NCI-H460 (cell line): ENCODE measurements at places on chromosomes 12 and 14.

GRCh38 chr14:97185186-97185585, 388.0 kb downstream of the VRK1 start:
- no peak for DNase-seq

DNA sequence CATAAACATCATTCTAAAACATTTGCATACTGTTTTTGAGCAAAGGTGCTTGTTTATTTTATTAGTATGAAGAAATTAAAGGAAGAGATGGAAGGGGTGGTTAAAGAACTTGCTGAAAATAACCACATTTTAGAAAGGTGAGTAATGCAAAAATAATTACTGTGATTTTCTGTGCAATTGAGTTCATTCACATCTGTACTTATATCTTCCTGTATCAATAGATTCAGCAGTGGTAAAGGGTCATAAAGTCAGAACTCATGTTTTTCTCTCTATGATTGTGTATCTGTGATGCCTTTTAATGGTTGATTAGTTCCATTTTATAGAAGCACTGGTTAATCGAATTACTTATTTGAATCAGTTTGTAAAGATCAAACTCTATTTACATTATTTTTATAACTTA, 46.0 kb downstream of the TBK1 start:
- DNase-seq, result no peak

- no peak for DNase-seq
Observed at GRCh38 chr14:68377459-68377858, 415.4 kb downstream of the ZFP36L1 start.

- no peak for DNase-seq
Observed at GRCh38 chr12:121577443-121578180, 3.2 kb downstream of the KDM2B start.

- peak; percentile 8 for DNase-seq
Observed at GRCh38 chr12:126663304-126664094, 1598.3 kb downstream of the AACS start.

DNA sequence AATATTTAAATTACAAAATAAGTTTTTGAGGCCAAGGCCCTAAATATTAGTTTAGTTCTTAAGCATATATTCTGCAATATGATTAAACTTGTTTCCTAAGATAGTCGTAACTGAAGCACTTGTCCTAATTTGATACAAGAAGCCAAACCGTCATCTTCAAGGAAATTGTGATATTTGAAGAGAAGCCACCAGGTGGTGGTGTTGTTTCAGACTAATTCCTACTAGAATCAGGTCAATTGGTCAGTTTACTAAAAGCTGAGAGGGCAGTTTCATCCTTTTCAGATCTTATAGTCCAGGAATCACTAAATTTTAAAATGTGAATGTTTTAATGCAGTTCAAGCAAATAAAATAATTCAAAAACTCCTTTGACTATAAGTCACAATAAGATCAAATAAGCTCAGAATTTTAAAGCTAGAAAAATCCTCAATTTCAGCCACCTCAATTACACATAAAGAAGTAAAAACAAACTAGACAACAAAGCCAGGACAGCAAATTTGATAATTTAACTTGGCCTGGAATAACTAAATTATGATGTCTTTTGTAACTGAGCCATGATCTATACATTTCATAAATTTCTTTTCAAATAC, 7.1 kb upstream of the ARL1 start:
- DNase-seq, result peak; percentile 73

DNA sequence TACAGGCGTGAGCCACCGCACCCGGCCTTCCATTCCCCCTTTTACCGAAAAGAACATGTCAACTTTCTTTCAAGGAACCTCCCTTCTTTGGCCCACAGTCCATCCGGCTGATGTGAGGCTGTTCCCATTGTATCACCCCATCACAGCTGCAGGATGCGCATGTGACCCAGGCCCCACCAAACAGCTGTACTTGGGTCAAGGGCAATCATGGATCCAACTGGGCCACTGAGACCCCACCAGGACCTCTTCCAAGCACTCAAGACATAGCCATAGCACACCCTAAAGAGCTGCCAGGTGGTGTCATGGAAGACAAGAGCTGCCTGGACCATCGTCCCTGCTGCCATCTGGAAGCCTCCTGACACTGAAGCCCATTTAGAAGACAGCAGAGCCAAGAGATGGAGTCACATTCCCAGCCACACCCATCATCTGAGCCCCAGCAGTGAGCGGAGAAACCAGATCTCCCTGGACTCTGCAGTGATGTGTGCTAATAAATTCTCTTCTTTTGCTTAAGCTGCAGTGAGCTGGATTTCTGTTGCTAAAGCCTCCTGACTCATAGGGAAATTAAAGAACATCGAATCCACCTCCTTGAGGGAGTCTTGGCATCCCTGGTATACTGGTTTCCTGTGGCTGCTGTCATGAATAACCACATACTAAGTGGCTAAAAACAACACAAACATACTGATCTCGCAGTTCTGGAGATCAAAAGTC, 105.6 kb downstream of the KSR2 start:
- no peak for DNase-seq

DNA sequence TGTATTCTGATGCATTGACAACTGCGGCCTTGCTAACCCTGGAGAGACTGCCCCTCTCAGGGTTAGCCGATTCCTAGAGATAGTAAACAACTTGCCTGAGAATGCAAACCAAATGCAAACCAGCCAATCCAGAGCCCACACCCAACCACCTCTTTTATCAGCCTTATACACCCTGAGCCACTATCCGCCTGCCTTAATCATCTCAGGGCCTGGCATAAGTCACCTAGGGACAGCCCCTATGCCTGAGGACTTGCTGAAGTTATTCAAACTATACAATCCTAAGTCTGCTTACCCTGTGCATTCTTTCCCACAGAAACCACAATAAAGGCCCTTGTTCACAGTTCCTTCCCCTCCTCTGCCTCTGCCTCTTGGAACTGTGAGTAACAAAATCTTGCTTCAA, 177.2 kb downstream of the KCNA5 start:
- no peak for DNase-seq

- DNase-seq, result no peak
Observed at GRCh38 chr14:93012951-93013719, 90.2 kb downstream of the CHGA start.

GRCh38 chr14:21940887-21941856, 267.6 kb upstream of the OR4E1 start:
- DNase-seq, result peak; percentile 49

GRCh38 chr14:95270203-95270602, 49.5 kb downstream of the CLMN start:
- DNase-seq, result no peak

GRCh38 chr12:51868821-51869495, 18.9 kb upstream of the ANKRD33 start:
- DNase-seq, result no peak

DNA sequence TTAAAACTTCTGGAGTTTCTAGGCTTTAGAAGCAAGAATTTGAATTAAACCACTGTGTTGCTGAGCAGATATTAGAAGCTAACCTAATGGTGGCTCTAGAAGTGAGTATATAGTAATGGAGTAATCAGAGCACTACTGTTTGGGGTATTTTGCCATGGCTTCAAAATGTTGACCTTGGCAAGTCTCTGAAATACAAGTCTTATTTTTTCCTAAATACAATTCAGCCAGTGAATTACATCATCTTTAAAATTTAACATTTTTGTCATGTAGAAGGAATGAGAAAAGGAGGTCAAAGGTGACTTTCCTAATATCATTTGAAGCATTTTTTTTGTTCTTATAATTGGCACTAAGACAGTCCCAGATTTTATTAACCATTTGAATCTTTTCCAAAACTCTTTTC, 25.2 kb downstream of the PMCH start:
- DNase-seq, result no peak

GRCh38 chr12:51625370-51625769, 34.3 kb downstream of the SCN8A start:
- DNase-seq, result no peak

- no peak for DNase-seq
Observed at GRCh38 chr12:42119085-42119633, 25.5 kb downstream of the GXYLT1 start.

DNA sequence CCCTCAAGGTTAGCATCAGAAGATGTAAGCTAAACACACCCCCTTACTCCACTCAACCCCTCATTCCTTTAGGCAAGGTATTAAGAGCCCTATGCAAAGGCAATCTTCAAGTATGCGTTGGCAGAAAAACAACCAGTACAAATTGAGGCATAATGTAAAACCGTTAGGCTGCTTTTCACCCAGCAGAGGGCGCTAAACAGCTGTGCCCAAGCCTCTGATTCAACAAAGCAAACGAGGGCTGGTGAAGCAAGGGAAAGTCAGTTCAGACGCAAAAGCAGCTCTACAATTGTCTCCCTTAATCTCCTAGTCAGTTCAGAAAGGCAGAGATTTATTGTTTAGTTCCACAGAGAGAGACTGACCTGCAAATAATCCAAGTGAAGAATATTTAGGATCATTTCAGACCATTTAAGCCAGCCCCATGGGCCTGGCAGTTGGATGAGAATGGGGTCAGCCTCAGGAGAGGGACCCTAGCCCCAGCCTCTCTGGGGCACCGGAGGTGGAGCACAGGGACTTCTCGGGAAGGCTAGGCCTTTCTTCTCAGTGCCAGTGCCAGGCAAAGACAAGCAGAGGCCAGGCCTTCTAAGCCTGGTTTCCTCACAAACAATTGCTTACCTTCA, 23.5 kb downstream of the DCAF5 start:
- peak; percentile 76 for DNase-seq

- DNase-seq, result no peak
Observed at GRCh38 chr12:11171969-11172675, 1.1 kb downstream of the SMIM10L1 start.

DNA sequence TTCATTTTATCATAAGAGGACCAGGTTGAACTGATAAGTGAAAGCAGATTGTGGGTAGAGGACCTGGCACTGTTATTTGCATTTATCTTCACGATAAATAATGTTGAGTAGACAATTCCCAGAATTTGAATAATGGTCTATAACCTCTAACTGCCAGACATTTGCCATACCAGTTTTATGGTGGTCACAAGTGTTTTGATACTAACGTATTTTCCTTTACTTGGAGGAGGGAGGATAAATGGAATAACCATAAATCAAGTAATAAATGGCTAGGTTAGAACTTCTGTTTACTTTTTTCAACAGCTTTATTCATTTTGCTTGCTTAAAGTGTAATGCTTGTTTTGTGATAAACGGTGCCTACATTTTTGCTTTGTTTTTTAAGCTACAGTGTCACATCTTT, 9.5 kb downstream of the PAX9 start:
- DNase-seq, result no peak

DNA sequence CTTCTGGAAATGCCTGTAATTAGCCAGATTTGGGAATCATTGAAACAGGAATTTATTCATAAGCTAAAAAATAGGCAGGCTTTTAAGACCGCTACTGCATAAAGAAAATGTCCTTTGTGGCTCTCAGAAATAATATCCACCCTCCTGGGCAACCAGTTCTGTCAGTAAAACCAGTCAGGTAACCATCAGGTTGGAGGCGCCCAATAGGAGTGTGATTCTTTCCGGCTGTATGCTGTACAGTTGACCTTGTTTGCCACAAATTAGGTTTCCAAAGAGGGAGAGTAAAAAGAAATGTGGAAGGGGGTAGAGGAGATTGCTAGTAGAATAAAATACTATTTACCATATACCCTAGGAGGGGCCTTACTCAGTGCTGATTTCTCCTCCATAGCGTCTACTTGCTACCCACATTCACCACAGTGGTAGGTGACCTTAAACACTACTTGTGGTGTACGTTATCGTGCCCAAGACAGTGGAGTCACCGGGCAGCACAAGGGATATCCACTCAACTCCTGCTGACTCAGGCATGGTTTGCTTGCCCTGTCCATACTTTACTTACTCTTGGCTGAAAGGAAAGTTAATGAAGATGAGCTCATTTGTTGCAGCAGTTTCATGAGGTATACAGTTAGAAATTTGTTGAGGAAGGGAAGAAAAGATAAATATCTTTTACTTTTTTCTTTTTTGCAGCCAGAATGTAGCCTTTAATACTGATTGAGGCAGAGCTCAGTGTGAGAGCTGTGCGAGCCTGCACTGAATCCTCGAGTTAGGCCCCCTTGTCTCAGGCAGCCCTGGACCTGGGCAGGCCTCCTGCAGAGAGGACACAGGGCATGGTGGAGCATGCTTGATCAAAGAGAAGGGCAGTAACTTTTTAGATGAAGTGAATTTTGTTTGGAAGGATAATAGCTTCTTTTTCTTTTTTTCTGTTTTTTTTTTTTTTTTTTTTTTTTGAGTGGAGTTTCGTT, 76.7 kb downstream of the DIP2B start:
- no peak for DNase-seq

- peak; percentile 48 for DNase-seq
Observed at GRCh38 chr12:13534645-13535398, 338.3 kb downstream of the EMP1 start.

GRCh38 chr12:6871052-6871957, 1.8 kb downstream of the SPSB2 start:
- DNase-seq, result no peak

DNA sequence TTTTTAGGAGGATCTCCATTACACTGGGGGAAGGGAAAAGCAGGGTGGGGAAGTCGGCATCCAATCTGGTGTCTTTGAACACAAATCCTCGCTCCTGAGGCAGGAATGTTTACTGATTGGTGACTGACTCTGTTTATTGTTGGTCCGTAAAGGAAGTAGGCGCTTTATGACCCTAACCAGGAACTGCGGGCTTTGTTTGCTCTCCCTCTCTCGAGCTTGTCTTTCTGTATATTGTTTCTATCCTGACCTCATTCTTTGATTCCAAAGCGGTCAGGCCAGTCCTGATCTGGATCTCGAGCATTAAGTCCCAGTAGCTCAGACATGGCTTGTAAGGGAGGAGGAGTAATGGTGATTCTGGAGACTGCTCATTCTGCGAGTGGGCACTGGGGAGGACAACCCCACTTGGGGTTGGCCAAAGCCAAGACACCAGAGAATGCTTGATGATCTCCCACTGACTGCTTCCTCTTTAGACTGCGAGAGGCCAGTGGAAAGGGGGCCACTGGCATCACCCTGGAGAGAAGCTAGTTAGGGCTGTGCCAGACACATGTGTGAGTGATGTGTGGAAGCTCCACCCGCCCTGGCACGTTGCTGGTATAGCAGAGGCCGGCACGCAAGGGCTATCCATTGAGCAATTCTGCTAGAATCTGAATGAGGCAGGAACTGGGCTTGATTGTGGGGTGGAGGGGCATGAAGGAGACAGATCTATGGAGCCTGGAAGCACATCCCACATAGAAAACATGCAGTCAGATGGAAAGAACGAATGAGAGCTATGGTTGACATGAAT, 194.6 kb downstream of the PAX9 start:
- DNase-seq, result no peak
